Activated T-helper 2 cell treated with anti-CD3 and anti-CD28 coated beads, Interferon-gamma antibody, Interleukin-2, Interleukin-4, amounts not matched to agents 10 μg/mL and 5 μg/mL and 100 μg/mL, durations not matched to agents 14 hours and 24 hours and 36 hours (primary cell): ENCODE measurements at places on chromosomes 5 and 9.

GRCh38 chr5:73157414-73158303, 15.3 kb upstream of the TMEM174 start:
- no peak for DNase-seq

DNA sequence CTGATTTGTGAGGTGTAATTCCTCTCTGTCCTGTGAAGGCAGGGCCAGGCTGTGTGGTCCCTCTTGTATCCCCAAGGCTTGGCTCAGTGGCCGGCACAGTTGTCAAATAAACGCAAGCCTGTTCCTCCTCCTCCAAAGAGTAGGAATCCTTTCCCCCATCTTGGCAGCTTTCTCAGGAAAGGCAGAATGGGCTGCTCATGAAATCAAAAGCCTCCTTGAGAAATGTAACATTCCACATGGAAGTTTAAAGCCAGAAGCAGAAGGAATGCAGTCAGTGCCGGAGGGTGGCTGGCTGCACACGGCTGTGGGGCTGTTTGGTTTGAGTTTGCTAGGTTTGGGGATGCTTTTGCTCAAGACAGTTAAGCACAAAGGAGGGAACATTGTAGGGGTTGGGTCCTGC, 34.5 kb upstream of the MED10 start:
- DNase-seq = no peak

DNA sequence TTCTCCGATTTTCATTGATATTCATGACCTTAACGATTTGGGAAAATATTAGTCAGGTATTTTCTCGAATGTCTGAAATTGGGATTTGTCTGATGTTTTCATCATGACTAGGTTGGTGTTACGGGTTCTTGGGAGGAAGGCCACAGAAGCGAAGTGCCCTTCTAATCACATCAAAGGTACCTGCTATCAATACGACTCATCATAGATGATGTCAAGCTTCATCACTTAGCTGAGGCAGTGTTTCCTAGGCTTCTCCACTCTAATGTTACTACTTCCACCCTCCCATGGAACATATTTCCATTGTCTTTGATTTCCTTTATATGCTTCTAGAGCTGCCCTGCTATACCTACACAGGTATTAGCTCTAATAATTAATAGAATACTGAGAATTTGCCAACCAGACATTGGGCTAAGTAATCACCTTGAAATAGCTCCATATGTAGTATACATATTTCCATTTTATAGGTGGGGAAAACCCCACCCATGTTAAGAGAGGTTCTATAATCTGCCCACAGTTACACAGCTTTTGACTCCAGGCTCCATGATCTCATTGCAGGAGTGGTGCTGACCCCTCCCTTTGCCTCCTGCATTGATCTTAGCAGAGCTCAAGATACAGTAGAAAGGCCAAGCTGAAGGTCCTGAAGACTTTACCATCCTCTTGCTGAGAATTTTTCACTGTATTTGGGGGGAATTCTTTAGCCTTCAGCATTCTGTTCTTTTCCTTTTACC, 238.6 kb upstream of the ADAMTSL1 start:
- no peak for DNase-seq

DNA sequence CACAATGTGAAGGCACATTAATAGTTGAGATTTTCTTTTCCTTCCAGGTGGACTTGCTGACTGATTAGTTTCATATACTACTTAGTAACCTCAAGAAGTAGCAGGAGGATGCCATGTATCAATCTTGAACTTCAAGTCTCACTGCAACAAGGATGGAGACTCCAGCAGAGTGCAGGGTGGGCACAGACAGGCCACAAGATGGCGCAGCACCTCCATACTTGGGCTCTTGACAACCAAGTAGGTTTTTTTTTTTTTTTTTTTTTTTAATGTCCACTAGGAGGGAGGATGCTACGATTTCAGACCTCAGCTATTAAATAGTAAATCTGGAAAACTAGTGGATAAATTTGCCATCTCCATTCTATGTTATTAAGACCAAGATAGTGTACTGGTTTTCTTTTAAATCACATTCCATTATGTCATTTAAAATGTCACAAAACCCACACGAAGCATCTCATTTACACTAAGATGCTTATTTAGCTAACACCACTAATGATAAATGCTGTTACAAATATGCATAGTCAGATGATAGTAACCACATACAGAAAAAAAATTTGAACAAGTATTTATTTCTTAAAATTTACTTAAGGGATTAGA, 58.6 kb downstream of the IL6ST start:
- DNase-seq = peak; percentile 67

DNA sequence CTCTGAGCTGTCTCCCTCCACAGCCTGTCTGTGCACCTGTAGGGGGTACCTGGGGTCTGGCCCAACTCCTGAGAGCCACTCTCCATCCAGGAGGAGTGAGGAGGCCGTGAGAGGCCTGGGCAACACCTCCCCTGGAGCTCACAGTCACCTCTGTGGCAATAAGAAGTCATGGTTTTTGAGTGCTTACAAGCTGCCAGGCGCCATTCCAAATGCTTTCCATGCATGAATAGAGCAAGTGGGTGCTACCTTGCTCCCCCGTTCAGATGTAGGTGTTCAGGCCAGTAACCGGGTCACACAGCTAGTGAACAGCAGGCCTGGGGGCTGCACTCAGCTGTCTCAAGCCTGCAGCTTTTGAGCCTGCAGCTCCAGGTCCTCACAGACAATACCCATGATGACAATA, 30.6 kb downstream of the CORO2A start:
- no peak for DNase-seq

DNA sequence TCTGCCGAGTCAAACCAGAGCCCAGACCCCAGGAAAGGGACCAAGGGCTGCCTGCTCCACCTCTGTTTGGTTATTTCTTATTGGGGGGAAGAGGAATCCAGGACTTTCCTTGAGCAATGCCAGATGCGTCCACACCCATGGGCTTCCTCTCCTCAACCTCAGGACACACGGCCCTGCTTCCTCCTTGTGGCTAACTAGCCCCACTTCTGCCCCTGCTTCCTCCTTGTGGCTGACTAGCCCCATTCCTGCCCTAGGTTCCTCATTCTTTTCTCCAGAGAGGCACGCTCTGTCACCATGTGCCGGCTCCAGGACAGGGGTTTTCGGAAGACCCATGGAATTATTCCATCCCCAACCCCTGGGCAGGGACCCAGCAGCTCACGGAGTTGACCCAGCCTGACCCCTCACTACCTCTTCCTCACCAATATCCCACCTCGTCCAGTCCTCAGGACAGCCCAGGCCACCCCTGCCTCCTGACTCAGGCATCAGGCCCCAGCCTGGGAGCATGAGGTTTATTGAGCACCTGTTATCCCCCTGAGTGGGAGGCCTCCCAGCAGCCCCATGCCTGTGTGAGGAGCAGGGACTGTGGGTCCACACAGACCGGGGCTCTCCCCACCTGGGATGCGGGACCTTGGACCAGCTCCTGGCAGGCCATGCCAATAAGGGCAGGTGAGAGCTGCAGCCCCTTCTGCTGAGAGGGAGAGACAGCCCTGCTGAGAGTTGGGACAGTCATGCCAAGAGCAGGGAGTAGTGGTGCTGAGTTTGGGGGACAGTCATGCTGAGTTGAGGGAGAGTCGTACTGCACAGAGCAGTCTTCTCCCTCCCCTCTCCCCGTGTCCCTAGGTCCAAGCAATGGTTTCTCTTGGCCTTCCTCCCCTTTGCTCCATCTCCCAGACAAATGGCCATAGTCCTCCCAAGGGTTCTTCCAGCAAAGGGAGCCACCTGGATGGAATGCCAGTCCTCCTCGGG, 11.8 kb upstream of the FCN1 start:
- DNase-seq = no peak

DNA sequence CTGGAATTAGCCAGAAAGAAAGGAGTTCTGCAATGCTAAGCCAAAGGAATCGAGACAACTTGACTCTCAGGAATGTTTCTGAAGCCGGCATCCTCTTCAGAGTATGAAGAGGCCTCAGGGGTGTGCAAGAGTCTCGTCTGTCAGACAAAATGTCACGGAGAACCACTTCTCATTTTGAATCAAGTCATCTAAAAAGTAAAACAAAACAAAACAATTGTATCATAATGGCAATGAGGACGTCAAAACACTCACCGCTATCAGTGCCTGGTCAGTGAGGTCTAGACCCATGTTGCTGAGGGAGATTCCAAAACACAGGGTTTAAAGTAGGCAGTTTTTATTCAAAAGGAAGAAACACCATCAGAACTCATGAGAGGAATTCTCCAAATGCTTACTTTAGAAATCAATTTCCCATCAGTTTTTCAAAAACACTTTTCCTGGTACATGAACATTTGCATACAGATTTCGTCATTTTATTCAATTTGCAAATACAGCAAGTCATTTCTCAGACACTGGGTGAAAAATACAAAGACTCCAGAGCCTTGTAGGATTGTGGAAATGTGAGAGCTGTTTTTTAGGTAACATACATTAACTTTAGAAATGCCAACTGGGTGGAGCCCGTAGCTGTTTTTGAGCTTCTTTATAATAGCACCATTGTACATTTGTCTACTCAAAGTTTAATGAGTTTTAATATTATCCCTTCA, 89.5 kb upstream of the MAP3K1 start:
- DNase-seq = no peak

GRCh38 chr5:159426694-159427093, 96.4 kb upstream of the IL12B start:
- DNase-seq = no peak
